Left kidney (tissue), 8 donors: ENCODE measurements at places on chromosomes 16 and 17.

GRCh38 chr17:48194097-48194550, 86.6 kb downstream of the SNX11 start:
- DNase-seq = no peak

DNA sequence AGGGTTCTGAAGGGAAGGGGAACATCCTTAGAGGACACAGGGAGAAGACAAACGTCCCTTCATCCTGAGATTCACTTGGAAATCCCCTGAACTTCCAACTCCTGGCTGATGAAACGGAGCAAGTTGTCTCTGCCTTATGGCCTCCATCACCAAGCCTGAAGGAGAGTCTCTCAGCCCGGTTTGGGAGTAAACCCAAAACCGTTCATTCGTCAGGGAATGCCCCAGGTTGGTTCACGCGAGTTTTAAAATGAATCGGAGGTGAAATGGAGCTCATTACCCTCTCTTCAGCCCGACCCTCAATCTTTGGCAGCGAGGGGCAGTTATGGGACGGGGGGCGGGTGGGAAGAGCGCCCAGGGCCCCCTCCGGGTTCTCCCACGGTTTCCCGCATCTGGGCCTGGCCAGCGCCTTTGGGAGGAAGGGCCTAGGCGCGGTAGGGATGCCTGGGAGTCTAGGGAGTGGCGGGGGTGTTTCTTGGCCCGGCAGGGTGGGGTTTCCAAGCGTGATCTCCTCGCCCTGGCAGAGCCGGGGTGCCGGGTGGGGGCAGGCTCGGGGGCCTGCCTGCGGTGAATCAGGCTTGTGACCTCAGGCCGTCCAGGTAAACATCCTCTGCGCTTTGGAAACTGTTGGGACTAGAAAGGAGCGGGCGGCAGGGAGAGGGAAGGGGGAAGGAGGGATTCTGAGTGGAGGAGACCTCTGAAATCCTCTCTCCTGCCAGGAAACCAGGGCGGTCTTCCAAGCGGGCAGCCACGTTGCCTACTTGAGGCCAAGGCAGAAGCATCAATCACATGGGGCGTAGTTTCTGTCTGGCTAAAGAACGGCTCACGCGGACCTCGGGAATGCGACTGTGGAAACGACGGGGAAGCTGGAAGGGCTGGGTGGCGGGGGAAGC, 24.1 kb upstream of the HOXB13 start:
- DNase-seq = no peak

GRCh38 chr17:37643118-37643766, at the start of gene DDX52:
Gene DDX52, minus strand, starts transcription at chr17:37643446. Its CDS starts 26 bp downstream, at chr17:37643420.
- DNase-seq = peak; percentile 94

GRCh38 chr16:89314357-89314756, 96.9 kb downstream of the ZNF778 start:
- DNase-seq = no peak

DNA sequence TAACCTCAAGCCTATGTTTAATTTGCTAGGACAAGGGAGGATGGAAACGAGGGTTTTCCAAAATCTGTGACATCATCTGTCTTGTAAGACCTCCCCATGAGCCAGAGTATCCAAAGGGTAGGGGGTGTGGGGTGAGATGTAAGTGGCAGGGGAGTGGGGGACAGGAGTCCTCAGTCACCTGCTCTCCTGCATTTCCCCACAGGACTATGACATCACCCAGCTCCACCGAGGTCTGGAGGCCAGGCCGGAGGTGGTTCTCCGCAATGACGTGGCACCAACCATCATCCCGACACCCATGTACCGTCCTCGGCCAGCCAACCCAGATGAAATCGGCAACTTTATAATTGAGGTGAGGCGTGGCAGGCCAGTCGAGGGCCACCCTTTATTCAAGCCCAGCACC, 41.5 kb upstream of the CDH1 start:
- no peak for DNase-seq

DNA sequence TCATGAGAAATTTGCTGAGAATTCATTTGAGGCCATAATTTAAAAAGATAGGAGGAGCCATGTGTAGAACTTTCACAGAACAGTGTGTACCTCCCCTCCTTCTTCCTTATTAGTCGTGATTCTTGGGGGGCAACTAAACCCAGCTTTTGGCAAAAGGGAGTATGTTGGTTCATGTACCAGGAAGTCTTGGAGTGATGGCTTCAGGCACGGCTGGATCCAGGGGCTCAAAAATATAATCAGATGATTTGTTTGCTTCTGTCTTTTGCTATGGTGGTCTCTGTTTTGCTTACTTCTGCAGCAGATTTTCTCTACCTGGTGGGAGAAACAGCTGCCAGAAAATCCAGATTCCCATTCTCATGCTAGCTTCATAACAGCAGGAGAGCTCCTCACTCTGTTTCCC, 629.9 kb downstream of the MAF start:
- DNase-seq = no peak

DNA sequence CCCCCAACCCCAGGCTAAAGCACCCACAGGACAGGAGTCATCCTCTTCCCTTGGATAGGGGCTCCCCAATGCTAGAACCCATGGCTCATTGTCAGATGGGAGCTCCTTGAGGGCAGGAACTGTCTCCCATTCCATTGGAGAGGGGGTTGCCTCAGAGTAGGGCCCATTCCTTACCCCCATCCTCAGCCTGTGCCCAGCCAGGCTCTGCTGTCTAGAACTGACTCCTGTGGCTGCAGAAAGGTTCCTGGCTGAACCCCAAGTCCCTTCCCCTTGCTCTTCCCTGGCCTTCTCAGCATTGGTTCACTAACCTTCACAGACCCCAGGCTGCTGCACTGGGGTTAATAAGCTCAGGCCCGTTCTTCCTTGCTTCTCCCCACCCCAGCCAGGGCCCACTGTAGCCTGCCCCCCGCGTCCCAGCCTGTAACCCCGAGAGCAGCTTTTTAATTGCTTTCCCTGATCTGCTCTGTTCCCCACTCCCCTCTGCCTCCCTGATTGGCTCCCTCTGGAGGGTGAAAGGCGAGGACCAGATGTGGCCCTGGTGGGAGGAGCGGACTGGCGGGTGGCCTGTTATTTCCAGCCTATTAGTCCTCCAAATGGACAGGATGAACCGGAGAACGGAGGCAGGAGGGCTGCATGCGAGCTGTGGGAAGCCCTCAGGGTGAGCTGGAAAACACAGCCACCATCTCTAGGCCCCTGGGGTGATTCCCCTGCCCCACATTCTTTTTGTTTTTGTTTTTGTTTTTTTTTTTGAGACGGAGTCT, 6.0 kb upstream of the GFAP start:
- no peak for DNase-seq

DNA sequence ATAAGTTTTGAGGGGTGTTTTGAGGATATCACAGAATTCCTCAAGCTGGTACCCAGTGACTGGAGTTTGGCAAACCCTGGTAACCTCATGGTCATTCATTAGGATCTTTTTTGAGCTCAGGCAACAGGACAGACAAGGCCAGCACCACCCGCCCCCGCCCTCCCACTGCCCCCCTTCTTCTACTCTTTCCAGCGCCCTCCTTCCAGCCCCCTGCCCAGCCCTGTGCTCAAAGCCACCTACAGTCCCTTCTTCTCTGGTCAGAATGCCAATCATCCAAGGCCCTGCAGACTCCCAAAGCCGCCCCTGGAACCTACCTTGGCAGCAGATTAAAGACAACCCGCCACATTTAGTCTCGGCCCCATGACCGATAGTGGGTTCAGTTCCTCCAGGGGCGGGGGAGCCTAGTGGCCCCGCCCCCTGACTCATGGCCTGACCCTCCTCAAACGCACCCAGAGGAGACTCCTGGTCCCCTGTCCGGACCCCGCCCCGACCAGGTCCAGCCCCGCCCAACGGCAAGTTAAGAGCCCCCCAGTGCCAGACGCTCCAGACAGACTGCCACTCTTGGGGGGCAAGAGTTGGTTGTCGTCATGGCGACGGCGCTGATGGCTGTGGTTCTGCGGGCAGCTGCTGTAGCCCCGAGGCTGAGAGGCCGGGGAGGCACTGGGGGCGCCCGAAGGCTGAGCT, at the start of gene NAGS:
NAGS (plus strand) TSS at position 546 of the 684 bp plus-strand sequence; CDS start at position 588, 42 bp downstream.
- no peak for DNase-seq

- no peak for DNase-seq
Observed at GRCh38 chr16:49617710-49618330, 238.1 kb downstream of the ZNF423 start.

GRCh38 chr17:46192189-46192438, 1.1 kb downstream of the KANSL1 start:
- DNase-seq = no peak
